ENCODE measurements at places on chromosomes 2 and 18. TPM values are rescaled to one million over a fixed set of nuclear protein-coding genes. Genes with fewer than 3 reads are reported as not detected.
A peak's percentile ranks its signal among the peaks of the same experiment; 100 is the strongest.

DNA sequence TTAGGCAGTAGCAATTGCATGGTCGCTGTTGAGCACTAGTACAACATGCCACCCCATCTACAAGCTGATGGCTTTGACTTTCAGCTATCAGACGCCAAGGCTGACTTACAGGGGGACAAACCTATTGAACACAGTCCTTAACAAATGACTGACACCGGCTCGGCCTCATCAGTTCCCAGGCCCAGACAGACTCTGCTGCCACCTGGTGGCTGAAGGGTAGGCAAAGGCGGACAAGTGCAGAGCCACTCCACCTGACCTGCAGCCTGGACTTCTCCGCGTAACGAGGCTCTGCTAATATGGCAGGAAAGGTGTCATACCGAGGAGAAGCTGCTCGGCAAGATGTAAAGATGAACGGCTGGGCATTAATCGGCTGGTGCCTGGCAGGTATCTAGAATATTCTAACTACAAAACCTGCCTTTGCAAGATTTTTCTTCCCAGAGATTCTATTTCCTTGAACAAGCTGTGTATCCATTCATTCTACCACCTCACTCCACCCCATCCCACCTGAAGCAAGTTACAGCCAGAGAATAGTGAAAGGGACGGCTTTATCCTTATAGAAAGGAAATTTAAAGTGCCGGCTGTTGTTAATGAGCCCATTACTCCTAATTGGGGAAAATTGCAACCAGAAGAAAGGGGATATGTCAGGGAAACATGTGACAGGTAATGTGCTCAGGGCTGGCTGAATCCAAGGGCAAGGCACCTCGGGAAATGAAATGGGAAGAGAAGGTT is 67.4 kb downstream of the STEAP3 start:
- DNase-seq: peak; percentile 68

DNA sequence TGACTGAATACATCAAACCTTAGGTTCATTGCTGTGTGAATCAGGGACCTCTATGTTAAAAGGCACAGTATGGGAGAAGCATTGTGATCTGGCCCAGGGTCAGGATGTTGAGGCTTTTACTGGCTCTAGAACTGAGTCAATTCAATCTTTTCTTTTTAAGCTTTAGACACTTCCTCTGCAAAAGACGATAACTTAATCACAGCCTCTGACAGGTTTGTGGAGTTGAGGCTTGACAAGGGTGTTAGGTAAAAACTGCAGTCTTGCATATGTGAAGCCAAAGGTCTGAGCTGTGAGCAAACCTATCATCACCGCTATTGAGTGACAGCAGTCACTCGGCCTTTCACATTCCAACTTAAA is 17.3 kb upstream of the ARHGAP25 start:
- no peak for DNase-seq

- DNase-seq: no peak
Measured at GRCh38 chr2:212015588-212015987, 523.0 kb downstream of the ERBB4 start.

GRCh38 chr2:98568161-98568956 is 40.0 kb downstream of the COA5 start:
- no peak for DNase-seq

- DNase-seq: no peak
Measured at GRCh38 chr2:12543978-12544558, 172.7 kb upstream of the TRIB2 start.

GRCh38 chr18:3424280-3424890 is 25.6 kb upstream of the TGIF1 start:
- no peak for DNase-seq

GRCh38 chr2:168466190-168466737 is 10.2 kb downstream of the CERS6 start:
- DNase-seq: no peak

- DNase-seq: no peak
Measured at GRCh38 chr2:86625096-86625495, 1.4 kb upstream of the RNF103 start.

- DNase-seq: no peak
Measured at GRCh38 chr2:29810956-29811355, 110.4 kb downstream of the ALK start.

- DNase-seq: peak; percentile 94
Measured at GRCh38 chr2:47771211-47771610, 11.7 kb upstream of the MSH6 start.

DNA sequence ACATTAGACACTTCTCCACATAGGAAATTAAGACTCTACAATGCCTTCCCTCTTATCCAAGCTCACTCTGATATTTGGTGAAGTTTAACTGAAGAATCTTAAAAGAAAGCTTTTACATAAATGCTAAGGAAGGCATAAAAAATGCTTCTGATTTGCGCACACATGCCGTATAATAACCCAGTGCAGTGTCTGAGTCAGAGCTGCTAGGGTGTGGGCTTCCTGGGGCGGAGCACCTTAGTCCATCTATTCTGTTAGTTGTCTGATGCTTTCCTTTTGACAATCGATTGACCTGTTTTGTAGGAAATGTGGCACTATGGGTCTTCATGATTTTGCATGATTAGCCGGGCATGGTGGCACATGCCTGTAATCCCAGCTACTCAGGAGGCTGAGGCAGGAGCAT is 231.5 kb downstream of the AFF3 start:
- no peak for DNase-seq

DNA sequence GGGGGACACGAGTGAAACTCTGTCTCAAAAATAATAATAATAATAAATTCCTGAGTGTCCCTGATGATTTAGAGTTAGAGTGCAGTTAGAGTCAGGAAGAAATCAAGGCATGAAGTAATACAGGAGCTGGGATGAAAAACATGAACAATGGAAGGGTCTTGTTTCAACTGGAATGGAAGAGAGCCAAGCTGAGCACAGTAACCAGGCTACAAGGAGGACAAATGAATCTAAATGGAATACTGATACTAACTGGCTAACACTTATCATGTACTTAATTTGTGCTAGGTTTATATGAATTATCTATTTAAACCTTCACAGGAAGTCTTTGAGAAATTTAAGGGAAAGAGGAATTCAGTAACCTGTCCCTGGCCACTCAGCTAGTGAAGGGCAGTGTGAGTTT is 38.8 kb upstream of the PSME4 start:
- DNase-seq: no peak

GRCh38 chr2:133438026-133438425 is 130.2 kb downstream of the NCKAP5 start:
- no peak for DNase-seq

DNA sequence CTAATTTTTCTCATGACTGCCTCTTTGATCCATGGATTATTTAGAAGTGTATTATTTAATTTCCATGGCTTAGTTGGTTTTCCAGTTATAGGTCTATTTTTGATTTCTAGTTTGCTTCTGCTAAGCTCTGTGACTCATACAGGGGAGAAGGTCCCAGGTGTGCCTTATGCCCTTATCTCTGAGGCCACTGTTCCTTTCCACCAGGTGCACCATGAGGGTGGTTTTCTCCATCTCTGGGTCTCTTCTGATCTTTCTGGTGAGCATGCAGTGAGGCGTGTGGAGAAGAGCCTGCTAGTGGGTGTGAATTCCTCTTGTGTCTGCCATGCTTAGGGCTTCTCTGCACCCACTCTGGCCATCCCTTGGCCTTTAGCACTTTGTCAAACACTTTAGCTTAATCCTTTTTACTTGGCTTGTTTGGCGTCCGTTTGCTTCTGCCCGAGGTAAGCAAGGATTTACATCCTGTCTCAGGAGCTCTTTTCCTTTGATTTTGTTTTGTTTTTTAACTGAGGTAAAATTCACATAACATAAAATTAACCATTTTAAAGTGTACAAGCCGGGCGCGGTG is 129.8 kb upstream of the ARL4C start:
- no peak for DNase-seq

GRCh38 chr2:39304200-39304599 is 60.4 kb upstream of the CDKL4 start:
- DNase-seq: peak; percentile 32

DNA sequence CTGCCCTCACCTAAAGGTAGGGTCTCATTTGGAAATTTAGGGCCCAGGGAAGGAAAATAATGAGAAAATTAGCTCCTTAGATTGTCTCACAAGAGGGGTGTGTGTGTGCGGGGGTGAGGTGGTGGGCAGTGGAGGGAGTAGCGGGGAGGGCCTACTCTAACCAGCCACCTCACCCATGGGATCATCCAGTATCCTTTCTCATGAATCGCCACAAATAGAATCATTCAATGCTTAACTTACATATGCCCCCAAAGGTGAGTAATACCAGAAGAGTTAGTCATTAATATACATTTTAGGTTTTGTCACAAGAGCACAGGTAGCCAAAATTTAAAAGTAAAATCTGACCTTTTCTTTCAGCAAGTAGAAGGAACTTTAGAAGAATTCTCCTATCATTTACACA is 122.1 kb downstream of the PLEKHM3 start:
- DNase-seq: no peak

- DNase-seq: no peak
Measured at GRCh38 chr2:98819231-98819766, 88.4 kb upstream of the MGAT4A start.

- no peak for DNase-seq
Measured at GRCh38 chr2:134230885-134231284, 23.0 kb upstream of the MGAT5 start.

The CHRNG gene
- total RNA-seq: not detected

The SLC4A3 gene
- 2.9 TPM for total RNA-seq

The ZSCAN30 gene
- 5.3 TPM for total RNA-seq

The EFHD1 gene
- total RNA-seq: 3.7 TPM

The TRIB2 gene
- 31.4 TPM for total RNA-seq

Data from H4 (cell line).